ENCODE measurements at places on chromosomes 12 and 14.

- no peak for DNase-seq
These were observed 11.2 kb downstream of the TTC9 start for GRCh38 chr14:70652871-70653270.

DNA sequence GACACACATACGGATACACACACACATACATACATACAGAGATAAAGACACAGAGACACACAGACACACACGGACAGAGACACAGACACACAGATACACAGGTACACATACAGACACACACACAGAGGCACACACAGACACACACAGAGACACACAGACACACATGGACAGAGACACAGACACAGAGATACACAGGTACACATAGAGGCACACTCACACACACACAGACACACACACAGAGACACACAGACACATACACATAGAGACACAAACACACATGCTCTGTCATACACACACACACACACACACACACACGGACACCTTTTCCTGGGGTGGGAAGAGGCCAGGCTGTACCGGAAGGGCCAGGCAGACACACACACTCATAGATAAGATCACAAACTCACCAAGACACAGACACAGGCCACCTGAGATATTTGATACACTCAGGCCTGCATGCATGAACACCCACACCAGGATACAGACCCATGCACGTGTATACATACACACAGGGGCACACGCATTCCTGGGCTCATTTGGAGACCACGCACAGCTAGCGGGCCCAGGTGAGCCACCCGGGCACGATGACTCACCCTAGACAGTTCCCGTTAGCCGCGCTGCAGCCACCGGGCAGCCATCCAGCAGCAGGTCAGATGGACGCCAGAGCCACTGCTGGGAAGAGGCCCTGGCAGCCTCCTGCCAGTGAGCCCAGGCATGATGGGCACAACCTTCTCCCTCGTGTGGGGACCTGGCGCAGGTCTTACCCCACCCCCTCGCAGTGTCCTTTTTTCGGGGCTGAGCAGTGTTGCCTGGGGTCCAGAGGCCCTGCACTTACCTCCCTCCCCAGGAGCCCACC lies 1.8 kb upstream of the AHNAK2 start:
- DNase-seq = no peak

DNA sequence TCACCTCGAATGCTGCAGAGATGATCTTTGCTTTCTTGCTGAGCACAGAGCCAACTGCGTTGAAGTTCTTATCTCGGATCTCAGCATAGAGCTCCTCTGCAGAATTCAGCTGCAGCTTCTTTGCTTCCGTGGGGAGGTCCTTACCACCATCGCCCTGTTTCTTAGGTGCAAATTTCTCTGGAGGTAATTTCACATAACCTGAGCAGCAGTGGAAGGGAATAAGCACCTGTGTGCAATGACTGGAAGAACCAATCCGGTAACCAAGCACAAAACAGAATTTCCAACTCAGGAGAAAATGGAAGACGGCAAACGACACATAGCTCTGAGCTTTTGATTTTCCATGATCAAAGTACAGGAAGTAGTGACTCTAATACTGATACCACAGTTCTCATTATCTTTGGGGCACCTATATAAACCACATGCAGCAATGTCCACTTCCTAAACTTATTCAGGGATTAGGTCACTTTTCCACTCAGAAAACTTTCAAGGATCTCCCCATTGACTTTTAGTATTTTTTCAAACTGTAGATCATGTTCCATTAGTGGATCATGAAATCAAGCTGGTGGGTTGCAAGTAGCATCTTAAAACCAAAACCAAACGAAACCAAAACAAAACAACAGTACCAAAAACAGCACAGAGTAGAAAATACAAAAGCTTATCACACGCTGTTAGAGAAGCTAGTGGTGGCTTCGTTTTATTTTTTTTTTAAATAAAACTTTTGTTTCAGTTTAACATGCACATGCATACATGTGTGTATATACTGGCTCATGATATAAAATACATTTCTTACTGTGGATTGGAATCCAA lies 18.9 kb upstream of the DIABLO start:
- no peak for DNase-seq

- no peak for DNase-seq
These were observed 7.9 kb upstream of the C1RL start for GRCh38 chr12:7116916-7117315.

DNA sequence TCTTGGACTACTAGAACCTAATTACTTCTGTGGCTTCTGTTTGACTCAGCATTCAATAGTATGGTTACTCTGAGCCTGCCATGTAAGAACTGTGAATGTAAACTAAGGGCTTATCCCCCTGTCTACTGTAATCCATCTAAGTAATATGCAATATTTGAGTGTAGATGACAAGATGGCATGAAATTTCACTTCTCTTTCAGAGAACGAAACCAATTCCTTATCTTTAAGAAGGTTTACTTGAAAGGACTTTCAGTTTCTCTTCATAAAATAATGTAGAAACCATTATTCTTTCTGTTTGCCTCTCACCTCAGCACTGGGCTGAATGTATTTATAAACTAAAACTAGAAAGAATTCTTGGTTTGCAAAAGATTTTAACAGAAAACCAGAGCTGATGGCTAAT lies 60.4 kb upstream of the ARID2 start:
- no peak for DNase-seq

- no peak for DNase-seq
These were observed 4.8 kb upstream of the PLEK2 start for GRCh38 chr14:67416810-67417209.

GRCh38 chr14:80681651-80682050 lies 259.9 kb downstream of the CEP128 start:
- no peak for DNase-seq

GRCh38 chr12:12190087-12190809 lies 76.6 kb downstream of the LRP6 start:
- no peak for DNase-seq

DNA sequence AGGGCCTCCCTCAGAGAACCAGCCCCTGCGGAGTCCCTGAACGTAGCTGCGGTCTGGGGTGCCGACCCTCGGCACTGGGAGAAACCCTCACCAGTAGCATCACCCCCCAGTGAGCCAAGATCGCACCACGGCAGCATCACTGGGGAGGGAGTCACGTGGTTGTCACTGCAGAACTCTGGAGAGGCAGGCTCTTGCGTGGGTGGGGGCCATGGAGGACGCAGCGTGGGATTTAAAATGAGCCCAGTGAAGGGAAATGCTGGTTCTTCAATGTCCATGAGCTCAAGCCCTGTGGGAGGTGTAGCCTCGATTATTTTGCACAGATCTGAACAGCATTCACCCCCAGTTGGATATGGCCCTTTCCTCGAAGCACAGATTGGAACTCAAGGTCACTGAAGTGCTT lies 3.9 kb upstream of the GALNT9 start:
- DNase-seq = no peak

DNA sequence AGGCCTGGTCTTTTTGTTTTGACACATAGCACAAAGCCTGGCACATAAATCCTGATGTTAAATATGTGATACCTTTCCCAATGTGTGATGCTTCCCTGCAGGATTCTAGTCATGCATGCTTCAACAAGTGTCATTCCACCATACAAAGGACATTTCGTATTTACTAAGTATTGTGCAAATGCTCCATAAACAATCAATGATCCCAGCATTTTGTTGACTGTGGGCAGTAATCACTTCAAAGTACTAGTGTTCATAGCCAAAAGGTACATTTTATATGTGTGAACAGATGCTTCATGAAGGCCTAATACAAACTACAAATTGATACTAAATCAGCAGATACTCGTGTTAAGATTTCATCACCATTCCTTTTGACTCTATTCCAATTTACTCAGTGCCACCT lies 4.4 kb downstream of the CCNB1IP1 start:
- no peak for DNase-seq

- no peak for DNase-seq
These were observed 193.0 kb downstream of the MON2 start for GRCh38 chr12:62659453-62660295.

DNA sequence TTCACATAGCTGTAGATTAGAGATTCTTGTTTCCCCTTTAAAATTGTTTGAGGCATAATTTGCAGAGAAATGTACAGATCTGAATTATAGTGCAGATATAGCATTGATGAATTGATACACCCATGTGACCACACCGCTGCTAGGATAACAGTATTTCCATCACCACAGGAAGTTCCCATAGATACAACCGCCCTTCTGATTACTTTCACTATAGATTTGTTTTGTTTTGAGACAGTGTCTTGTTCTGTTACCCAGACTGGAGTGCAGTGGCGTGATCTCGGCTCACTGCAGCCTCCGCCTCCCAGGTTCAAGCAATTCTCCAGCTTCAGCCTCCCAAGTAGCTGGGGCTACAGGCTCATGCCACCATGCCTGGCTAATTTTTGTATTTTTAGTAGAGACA lies 8.8 kb upstream of the ASPG start:
- no peak for DNase-seq

DNA sequence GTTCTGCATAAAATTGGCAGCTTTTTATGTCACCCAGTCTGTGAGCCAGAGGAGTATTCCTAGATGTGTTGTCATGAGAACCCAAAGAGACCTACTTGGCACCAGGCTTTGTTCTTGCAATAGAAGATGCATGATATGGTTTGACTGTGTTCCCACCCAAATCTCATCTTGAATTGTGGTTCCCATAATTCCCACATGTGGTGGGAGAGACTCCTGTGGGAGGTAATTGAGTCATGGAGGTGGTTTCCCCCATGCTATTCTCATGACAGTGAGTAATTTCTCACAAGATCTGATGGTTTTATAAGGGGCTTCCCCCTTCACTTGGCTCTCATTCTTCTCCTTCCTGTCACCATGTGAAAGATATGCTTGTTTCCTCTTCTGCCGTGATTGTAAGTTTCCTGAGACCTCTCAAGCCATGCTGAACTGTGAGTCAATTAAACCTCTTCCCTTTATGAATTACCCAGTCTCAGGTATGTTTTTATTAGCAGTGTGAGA lies 572.0 kb upstream of the ATP2B1 start:
- DNase-seq = no peak

GRCh38 chr12:92987846-92988621 lies 58.9 kb upstream of the EEA1 start:
- no peak for DNase-seq

Measured in stimulated activated CD4-positive, alpha-beta T cell treated with anti-CD3 and anti-CD28 coated beads, Interleukin-1b, Interleukin-23, amount 100 ng/mL, for 1 hour (primary cell).